ENCODE measurements at places on chromosomes 3 and 15. TPM values are rescaled to one million over a fixed set of nuclear protein-coding genes. Genes with fewer than 3 reads are reported as not detected.

The KCNAB1 gene
- 0.21 TPM for total RNA-seq

The FBXL22 gene
- 0.48 TPM for total RNA-seq

The KY gene
- total RNA-seq, result not detected

The GOLGA6D gene
- total RNA-seq, result not detected

The FSIP1 gene
- total RNA-seq, result 0.54 TPM

The MYO5A gene
- total RNA-seq, result 45.4 TPM

The ONECUT1 gene
- not detected for total RNA-seq

The GOLGA8A gene
- 121 TPM for total RNA-seq

DNA sequence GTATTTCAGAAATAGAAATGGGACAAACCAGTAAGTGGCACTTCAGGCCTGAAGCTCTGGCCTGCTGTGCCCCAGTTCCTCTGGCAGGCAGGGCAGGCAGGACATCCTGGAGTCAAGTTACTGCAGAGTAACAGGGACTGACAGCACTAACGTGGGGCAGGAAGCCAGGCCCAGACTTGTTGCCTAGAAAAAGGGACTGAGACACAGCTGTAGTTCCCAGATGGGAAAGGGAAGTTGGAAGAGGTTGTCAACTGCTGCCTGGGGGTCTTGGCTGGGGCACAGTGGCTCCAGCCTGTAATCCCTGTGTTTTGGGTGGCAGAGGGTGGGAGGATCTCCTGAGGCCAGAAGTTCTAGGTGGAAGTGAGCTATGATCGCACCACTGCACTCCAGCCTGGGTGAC lies 171.9 kb downstream of the FMN1 start:
- no peak for DNase-seq

GRCh38 chr3:172701751-172702150 lies 9.1 kb downstream of the NCEH1 start:
- no peak for DNase-seq

DNA sequence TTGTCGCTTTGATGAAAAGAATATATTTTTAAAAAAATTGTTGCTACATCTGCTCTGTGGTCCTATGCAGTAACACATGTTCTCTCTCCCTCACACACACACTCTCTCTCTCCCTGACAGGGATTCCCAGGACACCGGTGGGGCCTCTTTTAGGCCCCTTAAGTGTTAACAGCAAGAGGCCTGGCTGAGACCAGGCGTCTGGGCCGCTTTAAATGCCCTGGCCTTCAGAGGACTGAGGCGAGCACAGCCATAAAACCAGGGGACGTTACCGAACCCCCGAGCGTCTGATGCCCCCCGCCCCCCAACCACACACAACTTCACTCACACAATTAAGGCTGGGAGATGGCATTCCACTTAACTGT lies 1.7 kb downstream of the BNC1 start:
- DNase-seq, result no peak

DNA sequence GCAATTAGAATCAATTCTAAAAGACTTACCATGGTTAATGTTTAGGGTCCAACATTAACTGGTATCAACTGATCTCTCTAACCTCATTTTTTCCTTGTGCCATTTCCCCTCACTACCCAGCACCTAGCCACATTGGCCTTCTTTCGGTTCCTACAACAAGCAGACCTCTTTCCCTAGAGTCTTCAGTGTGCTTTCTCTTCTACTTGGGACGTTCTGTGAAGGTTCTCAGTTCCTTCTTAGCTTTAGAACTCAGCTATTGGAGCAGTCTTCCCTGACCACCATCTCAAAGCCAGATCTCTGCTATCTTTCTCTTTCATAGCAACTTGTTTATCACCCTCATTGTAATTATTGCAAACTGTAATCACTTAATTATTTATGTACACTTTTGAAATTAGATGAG lies 31.5 kb upstream of the MINDY4B start:
- no peak for DNase-seq

GRCh38 chr3:7144697-7145308 lies 283.9 kb downstream of the GRM7 start:
- no peak for DNase-seq

DNA sequence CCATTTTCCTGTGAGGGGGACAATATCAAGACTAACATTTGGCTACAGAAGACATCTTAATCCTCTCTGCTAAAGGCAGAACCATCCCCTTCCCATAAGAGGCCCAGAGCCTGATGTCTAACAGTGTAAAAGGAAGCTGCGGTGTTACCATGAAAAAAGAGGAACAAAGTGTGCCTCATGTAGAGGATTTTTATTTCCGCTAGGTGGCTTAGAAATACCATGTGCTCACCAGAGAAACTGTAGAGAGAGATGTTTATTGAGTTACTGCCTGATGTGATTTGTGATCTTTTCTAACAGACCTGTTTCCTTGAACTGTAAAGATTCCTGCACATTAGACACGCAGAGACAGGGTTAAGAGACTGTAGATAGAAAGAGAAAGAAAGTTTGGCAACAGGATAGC lies 22.0 kb downstream of the OR5H15 start:
- no peak for DNase-seq

DNA sequence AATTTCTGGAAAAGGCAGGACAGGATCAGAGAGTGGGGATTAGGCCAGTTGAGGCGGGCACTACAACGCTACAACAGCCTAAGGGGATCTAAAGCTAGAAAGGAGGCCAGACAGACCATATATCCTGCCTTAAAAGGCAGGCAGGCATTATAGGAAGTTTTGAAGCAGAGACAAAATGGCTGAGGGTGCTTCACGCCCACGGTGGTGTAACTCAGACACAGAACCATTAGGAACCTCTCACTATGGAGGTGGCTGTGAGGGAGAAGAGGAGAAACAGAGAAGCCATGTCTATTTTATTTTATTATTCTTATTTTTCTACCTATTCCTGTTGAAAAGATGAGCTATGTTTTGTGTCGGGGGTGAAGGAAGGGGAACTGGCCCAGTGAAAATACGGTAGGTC lies 2.1 kb upstream of the USP4 start:
- no peak for DNase-seq

DNA sequence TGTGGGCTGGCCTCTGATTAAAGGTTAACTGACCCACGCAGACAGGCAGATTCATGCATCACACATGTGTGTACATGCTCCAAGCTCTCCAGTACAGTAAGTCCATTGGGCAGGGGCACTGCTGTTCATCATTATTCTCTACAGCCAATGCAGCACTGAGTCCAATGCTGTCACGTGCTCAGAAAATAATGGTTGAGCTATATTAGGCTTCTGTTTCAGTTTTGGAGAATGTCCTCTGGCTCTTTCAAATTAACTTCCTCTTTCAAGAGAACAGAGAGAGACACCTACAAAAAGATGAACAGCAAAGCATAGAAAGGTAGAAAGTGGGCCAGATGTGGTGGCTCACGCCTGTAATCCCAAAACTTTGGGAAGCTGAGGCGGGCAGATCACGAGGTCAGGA lies 202.6 kb downstream of the MEX3B start:
- no peak for DNase-seq

- no peak for DNase-seq
Measured at GRCh38 chr3:195268576-195269309, 2.2 kb downstream of the XXYLT1 start.

DNA sequence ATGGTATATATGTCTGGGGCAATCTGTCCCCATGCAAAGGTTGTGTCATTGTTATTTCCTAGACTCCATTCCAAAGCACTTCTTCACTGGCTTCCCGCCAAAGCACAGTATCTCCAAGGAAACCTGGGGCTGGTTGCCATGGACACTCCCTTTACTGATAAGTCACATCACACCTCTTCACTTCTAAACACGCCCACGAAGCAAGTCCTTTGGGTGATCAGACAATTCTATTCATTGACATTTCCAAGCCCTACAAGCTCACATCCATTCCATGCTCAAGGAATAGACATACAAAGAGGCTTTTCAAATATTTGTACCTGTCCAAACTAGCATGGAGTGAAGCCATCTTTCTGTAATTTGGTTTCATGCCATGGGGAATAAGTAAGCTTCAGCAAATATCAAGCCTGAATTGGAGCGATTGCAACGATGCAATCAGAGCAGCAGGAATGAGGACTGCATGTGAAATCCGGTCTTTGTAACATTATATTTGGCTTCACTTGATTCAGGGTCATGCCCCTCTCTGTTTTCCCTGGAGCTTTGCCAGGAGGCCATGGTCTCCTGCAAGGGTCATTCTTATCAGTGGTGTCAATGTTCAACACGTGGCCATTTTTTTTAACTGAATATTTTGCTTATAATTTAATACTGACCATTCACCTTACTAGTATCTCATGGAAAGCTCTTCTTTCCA lies 201.6 kb upstream of the TMC3 start:
- no peak for DNase-seq

All from osteocyte (in vitro differentiated cells).